ENCODE measurements at places on chromosomes 7 and 10. TPM values are rescaled to one million over a fixed set of nuclear protein-coding genes. Genes with fewer than 3 reads are reported as not detected.

Gene IL6
- total RNA-seq = 0.99 TPM

Gene RARRES2
- total RNA-seq = 245 TPM

Gene DKK1
- total RNA-seq = not detected

Gene BICC1
- 35.3 TPM for total RNA-seq

Gene TAF6
- total RNA-seq = 51.7 TPM

Gene WIPF3
- total RNA-seq = 1.0 TPM

Gene FAM25G
- not detected for total RNA-seq

Gene HSPA12A
- 8.3 TPM for total RNA-seq

Gene ZNF92
- 6.2 TPM for total RNA-seq

Gene TMEM213
- not detected for total RNA-seq

Gene AKR1B15
- total RNA-seq = not detected

Gene HYAL4
- total RNA-seq = not detected

Gene PRPF18
- 22.8 TPM for total RNA-seq

Gene ZNF485
- 9.9 TPM for total RNA-seq

Gene ZNF425
- 1.6 TPM for total RNA-seq

Gene UCMA
- total RNA-seq = not detected

Gene TAF5
- 5.7 TPM for total RNA-seq

Gene PRR15
- 2.3 TPM for total RNA-seq

Gene STRIP2
- total RNA-seq = 0.26 TPM

Gene PAPSS2
- 17.5 TPM for total RNA-seq

Gene UPK3BL2
- total RNA-seq = 7.5 TPM

Gene PLXDC2
- 8.2 TPM for total RNA-seq

Gene ZNF25
- 4.3 TPM for total RNA-seq

Gene SLC26A5
- total RNA-seq = not detected

Gene CALN1
- total RNA-seq = 1.6 TPM

Gene PON1
- 0.78 TPM for total RNA-seq

Measured in body of pancreas (tissue), 4 donors.